Left renal pelvis (tissue), 4 donors: ENCODE measurements at places on chromosomes 5 and 9.

- no peak for DNase-seq
These were observed 74.7 kb downstream of the FGF1 start for GRCh38 chr5:142611154-142611553.

GRCh38 chr5:16152601-16153568 is 26.7 kb downstream of the MARCHF11 start:
- no peak for DNase-seq

GRCh38 chr9:112334432-112334841 is 1.0 kb upstream of the PTBP3 start:
- no peak for DNase-seq

DNA sequence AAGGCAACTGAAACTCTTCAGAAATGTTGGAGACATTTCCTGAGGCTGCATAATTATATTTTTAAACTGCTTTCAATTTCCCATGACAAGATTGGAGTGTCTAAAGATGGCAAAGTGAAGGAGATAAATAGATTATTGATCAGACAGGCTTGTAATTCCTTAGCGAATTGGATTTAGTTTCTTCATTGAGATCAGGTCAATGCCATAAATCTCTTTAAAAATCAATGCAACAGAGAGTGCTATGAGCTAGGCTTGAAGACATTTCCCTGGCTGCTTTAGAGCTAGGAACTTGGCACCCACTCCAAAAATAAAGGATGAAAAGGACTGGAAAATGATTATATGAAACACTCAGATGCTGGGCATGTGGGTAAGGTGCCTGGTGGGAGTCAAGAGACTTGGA is 828.4 kb downstream of the TLR4 start:
- no peak for DNase-seq

GRCh38 chr5:92504346-92504745 is 1076.7 kb downstream of the NR2F1-AS1 start:
- no peak for DNase-seq

GRCh38 chr9:87494970-87495471 is 2.6 kb upstream of the DAPK1 start:
- no peak for DNase-seq

- DNase-seq: no peak
These were observed 9.3 kb downstream of the FBN2 start for GRCh38 chr5:128528637-128529255.

DNA sequence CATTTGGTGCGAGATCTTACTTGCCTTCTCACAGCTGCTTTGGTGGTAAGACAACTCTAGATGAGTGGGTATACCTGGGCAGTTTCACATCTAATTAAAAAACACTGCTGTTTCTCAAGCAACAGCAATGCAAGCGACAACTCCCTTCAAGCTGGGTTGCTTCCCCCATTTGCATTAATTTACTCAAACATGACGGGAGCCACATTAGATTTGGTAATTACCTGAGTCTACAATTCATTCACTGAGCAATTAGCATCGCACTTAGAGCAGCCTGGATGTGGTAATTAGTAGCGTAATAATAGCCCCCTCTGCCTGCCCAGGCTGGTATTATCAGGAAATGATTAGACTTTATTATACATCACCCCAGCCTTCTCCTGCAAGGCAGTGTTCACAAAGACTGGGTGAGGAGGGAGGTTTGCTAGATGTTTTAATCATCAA is 73.4 kb downstream of the FBXO38 start:
- no peak for DNase-seq

DNA sequence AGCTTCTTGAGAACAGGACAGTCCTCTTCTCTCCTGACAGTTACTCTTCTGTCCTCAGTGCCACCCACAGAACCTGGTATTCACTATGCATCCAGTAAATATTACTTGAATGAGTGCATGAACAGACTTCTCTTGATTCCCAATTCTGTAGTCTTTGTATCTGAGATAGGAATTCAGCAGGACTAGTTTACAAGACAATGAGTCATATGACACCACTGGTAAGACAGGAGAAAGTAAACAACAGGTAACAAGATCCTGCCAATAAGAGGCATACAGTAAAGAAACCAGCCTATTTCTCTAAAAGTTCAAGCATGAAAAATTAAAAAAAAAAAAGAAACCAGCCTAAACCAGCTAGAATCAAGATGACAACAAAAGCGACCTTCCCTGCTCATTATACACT is 6.2 kb downstream of the ZNF883 start:
- no peak for DNase-seq

GRCh38 chr5:42745856-42746255 is 10.8 kb upstream of the CCDC152 start:
- no peak for DNase-seq

GRCh38 chr5:67334373-67334772 is 137.8 kb upstream of the CD180 start:
- DNase-seq: no peak

DNA sequence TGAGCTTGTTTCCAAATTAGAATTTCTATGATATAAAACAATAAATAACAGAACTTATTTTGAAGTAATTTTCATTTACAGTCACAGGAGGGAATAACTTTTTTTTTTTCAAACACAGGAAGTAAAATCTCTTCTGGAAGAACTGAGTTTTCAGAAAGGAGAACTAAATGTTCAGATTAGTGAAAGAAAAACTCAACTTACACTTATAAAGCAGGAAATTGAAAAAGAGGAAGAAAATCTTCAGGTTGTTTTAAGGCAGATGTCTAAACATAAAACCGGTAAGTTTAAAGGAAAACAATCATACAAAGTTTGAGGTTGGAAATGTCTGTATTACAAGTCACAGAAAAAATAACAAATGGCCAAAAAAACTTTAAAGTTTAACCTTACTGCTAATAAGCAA is 41.6 kb downstream of the RAB14 start:
- no peak for DNase-seq

DNA sequence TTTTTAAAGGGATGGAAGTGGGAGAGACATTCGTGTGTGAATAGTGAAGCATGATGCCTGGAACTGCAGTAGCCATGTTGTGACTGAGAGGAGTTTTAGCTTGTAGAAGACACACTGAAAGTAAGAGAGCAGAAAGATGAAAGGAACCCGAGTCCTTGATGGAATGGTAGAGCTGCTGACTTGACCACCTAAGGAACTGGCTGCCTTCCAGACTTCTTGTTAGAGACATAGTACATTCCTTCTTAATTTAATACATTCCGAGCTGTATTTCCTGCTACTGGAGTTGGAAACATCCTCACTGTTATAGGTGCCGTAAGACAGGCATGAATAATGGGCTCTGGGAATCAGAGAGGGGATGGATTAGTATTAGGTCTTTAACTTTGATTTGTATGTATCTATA is 7.4 kb downstream of the CER1 start:
- DNase-seq: no peak

DNA sequence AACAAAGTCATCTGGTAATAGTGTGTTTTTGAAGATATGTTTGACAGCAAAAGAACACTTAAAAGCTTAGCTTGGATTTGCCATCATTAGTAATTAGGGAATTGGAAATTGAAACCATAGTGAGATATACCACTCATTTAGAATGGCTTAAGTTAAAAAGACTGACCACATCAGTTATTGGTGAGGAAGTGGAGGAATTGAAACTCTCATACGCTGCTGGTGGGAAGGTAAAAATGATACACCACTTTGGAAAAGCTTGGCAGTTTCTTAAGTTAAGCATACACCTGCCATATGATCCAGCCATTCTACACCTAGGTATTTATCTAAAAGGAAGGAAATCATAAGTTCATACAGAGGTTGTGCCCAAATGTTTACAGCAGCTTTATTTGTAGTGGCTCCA is 213.2 kb downstream of the TRIO start:
- no peak for DNase-seq

DNA sequence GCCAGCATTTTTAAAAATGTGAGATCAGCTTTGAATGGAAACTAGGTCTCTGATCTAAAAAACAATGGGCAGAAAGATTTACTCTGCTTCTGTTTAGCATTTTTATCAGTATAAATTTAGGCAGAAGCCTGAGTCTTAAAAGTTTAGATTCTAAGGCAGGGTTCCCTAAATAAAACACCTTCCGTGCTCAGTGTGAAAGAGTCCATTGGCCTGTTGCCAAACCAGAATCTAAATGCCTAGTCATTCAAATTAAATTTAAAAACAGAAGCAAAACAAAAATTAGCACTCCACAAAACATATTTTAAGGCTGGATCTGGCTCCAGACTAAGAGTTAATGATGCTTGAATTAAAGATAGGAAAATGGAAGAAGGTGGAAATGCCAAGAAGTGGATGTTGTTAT is 4.5 kb downstream of the TYRP1 start:
- no peak for DNase-seq
